ENCODE measurements at places on chromosomes 1 and 21.
A peak's percentile ranks its signal among the peaks of the same experiment; 100 is the strongest.

DNA sequence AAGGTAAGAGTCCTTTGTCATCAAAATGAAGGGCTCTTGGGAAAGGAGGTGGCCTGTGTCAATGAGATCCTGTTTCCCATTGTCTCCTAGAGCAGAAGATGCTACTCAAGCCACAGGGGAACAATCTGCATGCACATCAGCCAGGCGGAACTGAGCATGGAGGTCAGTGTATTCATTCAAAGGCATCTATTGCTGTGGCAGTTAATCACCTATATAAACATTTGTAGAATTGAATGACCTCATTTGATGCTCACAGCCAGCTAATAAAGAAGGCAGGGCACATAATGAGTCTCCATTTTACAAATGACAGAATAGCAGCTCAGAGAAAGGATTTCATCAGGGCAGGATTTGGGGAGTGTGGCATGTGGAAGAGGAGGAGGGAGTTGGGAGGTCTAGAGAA, 5.7 kb upstream of the FYB2 start:
- DNase-seq = no peak

- DNase-seq = no peak
Observed at GRCh38 chr1:232283864-232284263, 346.1 kb downstream of the SIPA1L2 start.

DNA sequence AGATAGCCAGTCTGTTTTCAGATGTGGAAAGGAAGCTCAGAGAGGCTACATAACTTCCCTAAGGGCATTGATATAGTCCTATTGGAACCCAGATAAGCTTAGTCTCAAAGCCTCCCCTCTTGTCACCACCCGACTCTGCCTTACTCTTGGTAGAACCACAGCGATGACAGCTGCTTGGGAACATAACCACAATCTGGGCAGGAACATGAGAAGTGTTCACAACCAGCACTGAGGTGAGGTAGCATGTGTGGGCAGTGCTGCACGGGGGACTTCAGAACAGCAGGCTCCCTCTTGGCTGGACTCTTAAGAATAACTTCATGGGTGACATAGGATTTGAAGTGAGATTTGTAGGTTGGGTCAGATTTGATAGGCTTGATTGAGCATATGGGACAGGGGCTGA, 9.3 kb upstream of the S100A10 start:
- DNase-seq = no peak

DNA sequence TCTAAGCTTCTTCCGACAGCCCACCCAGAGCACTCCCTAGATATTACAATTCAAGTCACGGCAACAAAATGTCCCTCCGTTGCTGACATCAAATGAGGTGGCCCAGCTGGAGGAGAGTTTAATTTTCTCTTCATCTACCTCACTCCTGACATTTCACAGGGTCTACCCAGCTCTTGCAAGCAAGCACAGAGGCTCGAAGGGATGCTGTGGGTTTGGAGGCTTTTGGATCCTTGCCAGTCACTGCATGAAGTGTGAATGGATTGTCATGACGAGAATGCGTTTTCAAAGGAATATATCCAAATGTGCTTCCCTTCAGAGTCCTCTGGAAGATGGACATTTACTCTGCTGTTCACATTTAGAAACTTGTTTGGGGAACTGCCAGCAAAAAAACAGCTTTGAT, 33.5 kb downstream of the CAPN8 start:
- DNase-seq = no peak

- no peak for DNase-seq
Observed at GRCh38 chr1:189496768-189497167, 980.9 kb downstream of the BRINP3 start.

DNA sequence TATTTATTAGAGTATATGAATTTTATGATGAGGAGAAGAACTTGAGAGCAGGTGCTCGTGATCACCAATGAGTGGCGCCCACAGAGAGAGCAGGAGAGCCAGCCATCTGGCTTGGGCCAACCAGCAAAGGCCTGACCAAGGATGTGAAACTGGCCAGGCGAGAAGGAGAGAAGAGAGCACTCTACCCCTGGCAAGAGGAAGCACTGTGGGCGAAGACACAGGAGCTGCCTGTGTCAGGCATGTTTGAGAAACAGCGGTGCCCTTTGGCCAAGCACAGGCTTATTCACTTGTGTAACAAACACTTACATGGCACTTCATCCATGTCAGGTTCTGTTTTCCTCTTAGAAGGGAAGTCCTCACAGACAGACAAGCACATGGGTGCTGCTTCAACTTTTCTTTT, 4.2 kb upstream of the SIPA1L2 start:
- peak; percentile 80 for DNase-seq

DNA sequence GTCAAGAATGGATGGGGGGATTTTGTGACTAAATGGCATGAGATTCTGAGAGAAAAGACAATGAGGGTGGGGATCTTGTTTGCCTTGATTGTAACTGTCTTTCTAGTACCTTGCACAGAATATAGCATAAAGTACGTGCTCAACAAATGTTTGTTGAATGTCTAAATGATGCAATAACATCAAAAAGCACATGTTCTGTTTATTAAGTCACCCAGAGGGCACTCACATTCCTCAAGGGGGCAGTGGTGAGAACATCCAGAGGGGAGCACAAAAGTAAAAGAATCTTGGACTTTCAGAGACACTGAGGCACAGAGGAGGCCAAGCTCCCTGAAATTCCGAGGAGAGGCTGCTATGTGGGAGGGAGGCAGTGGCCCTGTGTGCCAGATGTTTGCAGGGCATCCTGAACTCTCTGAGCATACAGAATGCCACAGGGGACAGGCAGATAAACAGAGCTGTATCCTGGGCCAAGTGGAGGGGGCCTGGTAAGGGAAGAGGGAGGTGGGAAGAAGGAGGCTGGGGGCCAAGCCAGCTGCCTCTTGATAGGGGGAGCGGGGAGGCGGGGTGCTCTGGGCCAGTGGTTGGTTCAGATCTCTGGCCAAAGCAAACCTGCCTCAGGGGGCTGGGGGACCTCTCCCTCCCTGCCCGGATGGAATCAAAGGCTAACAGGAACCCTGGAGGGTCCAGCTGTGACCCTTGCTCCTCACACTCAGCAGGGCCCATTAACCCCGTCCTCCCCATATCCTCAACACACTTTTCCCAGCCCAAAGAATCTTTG, 6.5 kb upstream of the ATP1A2 start:
- no peak for DNase-seq

DNA sequence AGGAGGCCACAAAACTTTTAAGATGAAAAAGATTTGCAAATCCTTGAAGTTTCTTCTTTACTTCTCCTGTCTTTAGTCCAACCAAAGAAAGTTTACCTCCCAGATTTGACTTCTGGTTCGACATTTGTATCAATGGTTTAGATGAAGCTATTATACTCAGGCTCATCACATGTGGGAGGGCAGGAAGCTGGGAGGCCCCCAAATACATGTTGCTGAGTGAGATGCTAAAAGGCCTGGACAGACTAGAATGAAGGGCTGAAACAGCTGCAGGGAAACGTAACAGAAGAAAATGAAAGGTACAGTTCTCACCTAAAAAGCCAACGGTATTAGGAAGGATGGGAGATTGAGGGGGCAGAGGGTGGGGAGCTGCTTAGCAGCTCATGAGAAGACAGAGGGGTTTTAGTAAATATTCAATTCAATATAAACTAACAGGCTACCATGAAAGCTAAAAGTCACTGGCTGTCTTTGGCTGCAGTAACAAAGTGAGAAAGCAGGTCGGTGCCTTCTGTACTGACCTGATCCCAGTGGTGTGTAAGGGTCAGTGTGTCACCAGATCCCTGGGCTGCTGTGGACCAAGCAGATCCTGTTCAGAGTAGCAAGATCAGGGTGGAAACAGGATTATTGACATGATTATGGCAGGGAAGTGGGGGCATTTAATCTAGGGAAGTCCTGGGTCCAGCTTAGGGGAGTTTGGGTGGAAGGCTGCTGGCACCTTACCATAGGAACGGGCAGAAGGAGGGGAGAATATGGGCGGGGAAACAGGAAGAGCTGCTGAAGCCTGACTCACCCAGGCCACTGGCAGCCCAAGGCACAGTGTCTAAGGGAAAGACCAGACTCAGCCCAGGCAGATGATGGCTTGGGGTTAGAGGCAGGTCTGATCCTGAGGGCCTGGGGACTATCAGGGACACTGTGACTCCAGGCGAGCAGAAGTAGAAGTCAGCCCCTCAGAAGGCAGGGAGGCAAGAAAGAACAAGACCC, 60.4 kb downstream of the KCNN3 start:
- DNase-seq = no peak

- DNase-seq = no peak
Observed at GRCh38 chr1:218711001-218711400, 365.9 kb downstream of the TGFB2 start.

DNA sequence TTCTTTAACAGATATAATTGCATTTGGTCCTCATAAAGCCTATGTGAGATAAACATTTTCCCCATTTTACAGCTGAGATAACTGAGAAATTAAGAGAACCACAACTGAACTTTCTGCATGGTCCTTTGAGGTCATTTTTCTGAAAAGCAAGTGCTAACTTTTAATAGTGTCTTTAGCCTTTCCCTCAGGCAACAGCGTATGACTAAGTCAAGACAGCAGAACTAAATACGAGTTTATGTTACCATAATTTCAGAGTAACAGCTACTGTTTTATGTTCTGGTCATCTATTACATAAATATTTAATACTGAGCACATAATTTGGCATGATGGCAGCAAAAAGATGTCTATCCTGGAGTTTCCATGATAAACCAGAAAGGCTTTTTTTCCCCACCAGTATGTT, 95.6 kb downstream of the OLFML2B start:
- no peak for DNase-seq

DNA sequence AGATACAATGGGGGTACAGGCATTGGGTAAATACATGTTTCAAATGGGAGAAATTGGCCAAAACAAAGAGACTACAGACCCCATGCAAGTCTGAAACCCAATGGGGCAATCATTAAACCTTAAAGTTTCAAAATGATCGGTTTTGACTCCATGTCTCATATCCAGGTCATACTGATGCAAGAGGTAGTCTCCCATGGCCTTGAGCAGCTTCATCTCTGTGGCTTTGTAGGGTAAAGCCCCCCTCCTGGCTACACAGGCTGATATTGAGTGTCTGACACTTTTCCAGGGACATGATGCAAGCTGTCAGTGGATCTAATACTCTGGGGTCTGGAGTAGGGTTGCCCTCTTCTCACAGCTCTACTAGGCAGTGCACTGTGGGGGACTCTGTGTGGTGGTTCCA, 286.1 kb downstream of the LRRIQ3 start:
- no peak for DNase-seq

DNA sequence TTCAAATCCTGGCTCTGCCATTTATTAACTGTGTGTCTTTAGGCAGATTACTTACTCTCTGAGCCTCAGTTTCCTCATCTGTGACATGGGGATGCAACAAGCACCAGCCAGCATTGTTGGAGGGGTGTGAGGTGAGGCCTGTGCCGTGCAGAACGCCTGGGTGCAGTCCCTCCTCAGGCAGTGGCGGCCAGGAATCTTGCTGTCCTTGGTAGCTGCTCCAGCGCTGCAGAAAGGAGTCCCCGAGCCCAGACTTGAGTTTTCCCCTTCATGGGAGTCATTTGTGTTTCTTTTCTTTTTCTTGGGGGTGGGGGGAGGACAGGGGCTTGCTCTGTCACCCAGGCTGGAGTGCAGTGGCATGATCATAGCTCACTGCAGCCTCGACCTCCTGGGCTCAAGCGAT, 46.6 kb downstream of the DISP3 start:
- no peak for DNase-seq

DNA sequence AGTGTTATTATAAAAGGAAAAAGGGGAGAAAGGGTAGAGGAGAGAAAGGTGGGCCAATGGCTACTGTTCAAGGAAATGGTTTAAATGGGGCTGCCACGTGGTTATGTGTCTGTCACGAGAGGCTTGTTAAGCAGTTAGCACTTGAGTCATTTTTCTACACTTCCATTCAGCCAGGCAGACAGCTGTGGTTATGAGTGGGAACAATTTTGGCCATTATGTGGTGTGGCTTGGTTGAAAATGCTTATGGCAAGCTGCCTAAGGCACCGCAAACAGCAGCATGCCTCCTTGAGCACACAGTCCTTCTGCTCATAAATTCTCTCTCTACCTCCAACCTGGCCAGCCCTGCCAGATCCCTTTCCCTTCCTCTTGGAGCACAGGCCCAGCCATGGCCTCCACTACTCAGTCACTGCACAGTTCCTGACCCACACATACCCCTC, 3.2 kb upstream of the SRM start:
- no peak for DNase-seq

- no peak for DNase-seq
Observed at GRCh38 chr1:175116210-175116798, 48.7 kb downstream of the TNN start.

DNA sequence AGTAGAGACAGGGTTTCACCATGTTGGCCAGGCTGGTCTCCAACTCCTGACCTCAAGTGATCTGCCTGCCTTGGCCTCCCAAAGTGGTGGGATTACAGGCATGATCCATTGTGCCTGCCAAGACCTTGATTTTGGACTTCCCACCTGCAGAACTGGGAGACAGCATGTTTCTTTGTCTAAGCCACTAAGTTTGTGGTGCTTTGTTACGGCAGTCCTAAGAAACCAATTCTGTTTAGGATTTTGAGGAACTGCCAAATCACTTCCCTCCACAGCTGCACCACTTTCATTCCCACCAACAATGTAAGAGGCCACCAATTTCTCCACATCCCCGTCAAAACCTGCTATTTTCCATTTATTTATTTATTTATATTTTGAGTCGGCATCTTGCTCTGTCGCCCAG, 46.1 kb downstream of the CHAF1B start:
- DNase-seq = no peak

DNA sequence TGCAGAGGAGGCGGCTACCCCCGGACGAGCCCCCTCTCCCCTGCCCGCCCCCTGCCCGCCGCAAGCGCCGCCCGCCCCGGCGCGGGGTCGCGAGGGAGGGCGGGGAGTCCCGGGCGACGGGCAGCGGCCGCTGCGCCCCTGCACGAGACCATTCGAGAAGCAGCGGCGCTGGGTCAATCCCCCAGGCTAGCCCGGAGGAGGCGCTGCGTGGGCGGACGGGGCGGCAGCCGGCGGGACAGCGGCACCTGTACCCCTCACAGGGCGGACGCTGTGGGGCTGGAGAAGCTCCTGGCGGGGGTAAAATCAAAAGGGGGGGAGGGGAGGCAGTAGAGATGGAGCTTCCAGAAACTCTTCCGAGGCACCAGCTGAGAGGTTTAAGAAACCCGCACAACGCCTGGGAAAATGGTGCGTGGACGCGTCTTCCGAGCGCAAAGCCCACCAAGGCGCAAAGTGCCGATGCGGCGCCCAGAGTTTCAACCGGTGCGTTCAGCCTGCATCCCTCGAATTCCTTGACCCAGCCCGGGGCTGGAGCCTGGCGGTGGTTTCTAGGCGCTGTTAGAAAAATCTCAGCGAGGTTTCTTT, at the start of gene PLPPR5:
Gene PLPPR5 (minus strand): TSS at position 1 of the 582 bp plus-strand sequence. CDS start 190 bp downstream, outside the sequence.
- DNase-seq = peak; percentile 75

GRCh38 chr1:23824711-23825075, 536 bp downstream of the HMGCL start:
- no peak for DNase-seq

GRCh38 chr1:82731216-82731615, 930.5 kb downstream of the ADGRL2 start:
- no peak for DNase-seq

Data from spleen (tissue), 13 donors.